Pancreas (tissue), 10 donors: ENCODE measurements at places on chromosomes 5 and 9. TPM values are rescaled to one million over a fixed set of nuclear protein-coding genes. Genes with fewer than 3 reads are reported as not detected.

Gene KIAA0825
- 0.33 TPM for polyA plus RNA-seq

Gene ECPAS
- polyA plus RNA-seq = 18.3 TPM

Gene PCDHGC4
- 0.35 TPM for polyA plus RNA-seq

Gene GNPDA1
- 15.5 TPM for polyA plus RNA-seq

Gene SLC28A3
- polyA plus RNA-seq = 10.4 TPM

Gene OR2S2
- not detected for polyA plus RNA-seq

Gene SPINK4
- polyA plus RNA-seq = 1.5 TPM

Gene C5orf63
- polyA plus RNA-seq = 3.6 TPM

Gene SLC45A2
- polyA plus RNA-seq = 0.08 TPM

Gene BAG1
- 38.2 TPM for polyA plus RNA-seq

Gene C9
- not detected for polyA plus RNA-seq

Gene SLIT3
- 1.1 TPM for polyA plus RNA-seq

Gene KCNV2
- polyA plus RNA-seq = not detected

Gene TAF1L
- polyA plus RNA-seq = not detected

Gene NTRK2
- 6.6 TPM for polyA plus RNA-seq
